CD4-positive, alpha-beta T cell treated with Interleukin-6 at 100 ng/mL for 8 hours (primary cell): ENCODE measurements at places on chromosomes 3 and 15.

- DNase-seq: no peak
Measured at GRCh38 chr3:16907243-16907642, 22.5 kb downstream of the PLCL2 start.

DNA sequence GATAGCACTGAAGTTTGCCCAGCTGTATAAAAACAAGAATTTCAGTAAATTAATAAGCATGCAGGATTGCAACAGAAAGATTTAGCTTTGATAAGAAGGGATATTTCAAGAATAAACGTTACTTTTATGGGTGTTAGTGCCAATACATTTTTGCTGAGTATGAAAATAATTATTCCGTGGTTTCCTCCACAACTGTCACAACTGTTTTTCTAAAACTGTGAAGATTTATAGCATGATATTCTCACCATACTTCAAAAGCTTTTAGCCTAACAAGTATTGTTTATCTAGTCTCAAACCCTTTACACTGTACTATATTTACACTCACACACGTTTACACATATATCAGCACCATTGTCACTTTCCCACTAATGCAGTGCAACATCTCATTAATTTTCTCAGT is 200.5 kb downstream of the TPRG1 start:
- no peak for DNase-seq

- no peak for DNase-seq
Measured at GRCh38 chr3:193847402-193847801, 254.4 kb downstream of the OPA1 start.

- no peak for DNase-seq
Measured at GRCh38 chr3:39103324-39103693, 4.1 kb downstream of the GORASP1 start.

DNA sequence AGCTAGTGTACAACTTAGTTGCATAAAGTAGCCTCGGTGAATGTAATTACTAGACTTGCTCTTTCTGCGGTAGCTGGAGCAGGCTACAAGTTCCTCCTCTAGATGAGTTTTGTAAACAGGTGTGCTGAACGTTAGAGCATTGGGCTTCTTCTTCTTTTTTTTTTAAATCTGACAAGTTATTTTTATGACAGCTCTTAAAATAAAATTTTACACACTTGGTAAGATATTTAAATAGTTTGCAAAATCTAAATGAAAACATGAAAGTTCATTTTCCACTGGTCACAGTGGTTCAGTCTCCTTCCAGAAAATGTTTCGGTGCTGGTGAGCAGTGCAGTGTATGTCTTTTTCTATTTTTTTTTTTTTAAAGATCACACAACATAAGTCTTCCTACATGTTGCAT is 3.0 kb downstream of the CCR9 start:
- DNase-seq: no peak

DNA sequence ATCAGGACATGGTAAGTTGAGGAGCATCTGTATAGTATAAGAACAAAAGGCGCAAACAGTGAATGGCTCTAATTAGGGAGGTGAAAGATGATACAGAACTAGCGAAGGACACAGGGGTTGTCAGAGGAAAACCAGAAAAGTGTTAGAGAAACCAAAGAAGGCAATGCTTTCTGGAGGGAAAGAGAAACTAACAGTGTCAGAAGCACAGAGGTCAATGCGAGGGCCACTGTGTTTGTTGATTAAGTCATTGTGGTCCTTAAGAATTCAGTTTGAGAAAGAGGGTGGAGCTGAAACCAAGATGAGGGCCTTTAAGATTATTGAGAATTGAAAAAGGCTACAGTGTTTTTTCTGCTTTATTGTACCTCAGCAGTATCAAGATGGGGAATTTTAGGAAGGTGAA is 28.8 kb downstream of the ATG7 start:
- no peak for DNase-seq
